ENCODE measurements at places on chromosomes 6 and 20.

DNA sequence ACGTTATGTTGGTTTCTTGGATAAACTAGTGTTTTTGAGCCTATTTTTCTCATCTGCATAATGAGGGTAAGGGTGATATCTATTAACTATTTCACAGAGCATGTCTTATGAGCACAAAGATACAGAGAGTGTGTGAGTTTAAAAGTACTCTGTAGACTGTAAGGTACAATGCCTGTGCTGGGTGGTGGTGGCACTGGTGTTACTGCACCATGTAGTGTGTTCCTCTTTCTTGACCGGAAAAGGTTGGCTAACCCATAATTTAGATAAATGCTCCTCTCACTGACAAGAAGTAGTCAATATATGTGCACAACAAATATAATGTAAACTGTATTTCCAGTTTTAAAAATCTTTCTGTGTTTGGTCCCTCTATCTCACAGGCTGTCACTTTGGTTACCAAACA is 116.2 kb upstream of the MMS22L start:
- no peak for DNase-seq

DNA sequence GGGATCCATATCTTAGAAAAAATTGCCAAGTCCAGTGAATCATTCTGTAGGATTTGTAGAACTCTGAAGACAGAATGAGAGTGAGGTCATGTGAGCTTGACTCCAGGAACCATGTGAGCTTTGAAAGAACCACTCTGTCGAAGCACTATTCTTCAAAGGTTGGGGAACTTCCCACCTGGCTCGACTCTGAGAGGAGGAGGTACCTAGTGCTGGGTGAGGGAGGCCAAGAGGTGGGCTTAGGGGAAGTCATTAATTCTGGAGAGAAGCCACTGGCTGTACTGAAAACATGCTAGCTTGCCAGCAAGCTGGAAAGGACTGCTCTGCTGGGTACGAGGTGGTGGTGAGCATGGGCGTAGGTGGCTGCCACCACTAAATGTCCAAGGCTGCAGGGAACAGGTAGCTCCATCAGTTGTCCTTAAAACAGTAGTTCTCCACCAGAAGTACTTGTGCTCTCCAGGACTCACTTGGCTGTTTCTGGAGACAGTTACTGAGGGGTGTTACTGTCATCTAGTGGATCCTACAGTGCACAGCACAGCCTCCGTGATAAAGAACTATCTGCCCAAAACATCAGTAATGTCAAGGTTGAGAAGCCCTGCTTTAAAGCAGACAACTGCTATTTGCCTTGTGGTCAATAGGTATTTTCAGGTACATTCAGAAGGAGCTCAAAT is 34.7 kb upstream of the SYNJ2 start:
- no peak for DNase-seq

GRCh38 chr6:44063561-44064059 is 63.6 kb downstream of the MRPL14 start:
- no peak for DNase-seq

DNA sequence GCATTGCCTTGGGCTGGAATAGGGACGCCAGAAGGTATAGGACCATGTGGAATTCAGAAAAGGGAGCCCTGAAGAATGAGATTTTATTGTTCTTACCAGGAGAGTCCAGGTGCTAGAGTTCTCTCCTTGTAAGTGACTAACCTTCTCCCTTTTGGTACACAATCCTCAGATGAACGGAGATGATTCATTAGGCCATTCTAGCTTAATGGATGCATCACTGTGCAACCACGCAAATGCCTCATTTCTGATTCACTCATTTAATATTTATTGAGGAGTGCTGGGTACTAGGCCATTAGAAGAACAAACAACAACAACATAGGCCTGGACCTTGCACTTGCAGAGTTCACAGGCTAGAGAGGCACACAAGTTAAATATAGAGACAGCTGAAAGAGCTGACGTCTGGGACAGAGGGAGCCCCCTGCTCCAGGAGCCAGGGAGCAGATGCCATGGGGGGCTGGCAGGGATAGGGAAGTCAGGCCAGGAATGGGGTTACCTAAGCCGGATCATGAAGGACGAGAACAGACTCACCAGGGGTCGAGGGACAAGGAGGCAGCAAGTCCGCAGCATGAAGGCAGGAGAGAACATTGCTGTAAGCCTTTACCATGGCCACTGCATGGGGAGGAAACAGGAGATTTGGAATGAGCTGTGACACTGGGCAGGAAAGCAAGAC is 179.5 kb upstream of the AKAP12 start:
- no peak for DNase-seq

DNA sequence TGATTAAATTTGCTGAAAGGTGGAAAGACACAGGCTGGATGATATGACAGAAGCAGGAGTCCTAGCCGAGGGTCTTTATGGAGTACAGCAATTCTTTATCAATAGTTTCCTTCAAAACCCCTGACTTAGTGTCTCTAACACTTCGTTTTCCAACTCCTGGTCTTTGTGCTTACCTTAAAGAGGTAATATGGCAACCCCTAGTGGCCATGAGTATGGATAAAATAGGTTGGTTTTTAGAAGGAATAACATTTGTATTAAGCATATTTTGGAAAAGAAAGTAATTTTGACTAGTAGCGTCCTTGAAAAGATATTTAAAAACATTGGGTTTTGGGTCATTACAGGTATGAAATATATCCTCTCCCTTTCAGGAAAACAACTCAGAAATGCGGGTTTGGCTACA is 51.9 kb downstream of the VGLL2 start:
- no peak for DNase-seq

- no peak for DNase-seq
Observed at GRCh38 chr6:1066449-1067090, 245.3 kb upstream of the FOXQ1 start.

DNA sequence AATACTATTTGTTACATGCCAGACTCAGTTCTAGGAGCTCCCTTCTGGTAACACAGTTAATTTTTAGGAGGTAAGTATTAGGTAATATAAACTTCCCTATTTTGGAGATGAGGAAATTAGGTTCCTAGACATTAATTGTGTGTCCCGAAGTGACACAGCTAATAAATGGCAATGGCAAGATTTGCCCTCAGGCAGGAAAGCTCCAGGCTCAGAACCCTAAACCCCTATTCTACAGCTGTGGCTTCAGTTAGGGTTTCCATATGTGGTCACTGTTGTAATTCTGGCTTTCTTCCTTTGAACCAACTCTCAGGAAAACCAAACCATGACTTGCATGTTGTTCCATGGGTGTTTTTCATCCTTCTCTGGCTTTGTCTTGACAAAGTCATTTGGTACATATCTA is 188.2 kb downstream of the PLCB1 start:
- no peak for DNase-seq

GRCh38 chr6:106973018-106973835 is 1.3 kb downstream of the CD24 start:
- DNase-seq, result peak; percentile 30

- no peak for DNase-seq
Observed at GRCh38 chr20:32707691-32708581, 34.2 kb upstream of the C20orf203 start.

DNA sequence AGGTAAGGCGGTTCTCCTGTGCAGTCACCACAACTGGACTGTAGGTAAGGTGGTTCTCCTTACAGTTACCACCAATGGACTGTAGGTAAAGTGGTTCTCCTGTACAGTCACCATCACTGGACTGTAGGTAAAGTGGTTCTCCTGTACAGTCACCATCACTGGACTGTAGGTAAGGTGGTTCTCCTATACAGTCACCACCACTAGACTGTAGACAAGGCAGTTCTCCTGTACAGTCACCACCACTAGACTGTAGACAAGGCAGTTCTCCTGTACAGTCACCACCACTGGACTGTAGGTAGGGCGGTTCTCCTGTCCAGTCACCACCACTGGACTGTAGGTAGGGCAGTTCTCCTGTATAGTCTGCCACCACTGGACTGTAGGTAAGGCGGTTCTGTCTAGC is 212.3 kb downstream of the TFAP2A start:
- no peak for DNase-seq

DNA sequence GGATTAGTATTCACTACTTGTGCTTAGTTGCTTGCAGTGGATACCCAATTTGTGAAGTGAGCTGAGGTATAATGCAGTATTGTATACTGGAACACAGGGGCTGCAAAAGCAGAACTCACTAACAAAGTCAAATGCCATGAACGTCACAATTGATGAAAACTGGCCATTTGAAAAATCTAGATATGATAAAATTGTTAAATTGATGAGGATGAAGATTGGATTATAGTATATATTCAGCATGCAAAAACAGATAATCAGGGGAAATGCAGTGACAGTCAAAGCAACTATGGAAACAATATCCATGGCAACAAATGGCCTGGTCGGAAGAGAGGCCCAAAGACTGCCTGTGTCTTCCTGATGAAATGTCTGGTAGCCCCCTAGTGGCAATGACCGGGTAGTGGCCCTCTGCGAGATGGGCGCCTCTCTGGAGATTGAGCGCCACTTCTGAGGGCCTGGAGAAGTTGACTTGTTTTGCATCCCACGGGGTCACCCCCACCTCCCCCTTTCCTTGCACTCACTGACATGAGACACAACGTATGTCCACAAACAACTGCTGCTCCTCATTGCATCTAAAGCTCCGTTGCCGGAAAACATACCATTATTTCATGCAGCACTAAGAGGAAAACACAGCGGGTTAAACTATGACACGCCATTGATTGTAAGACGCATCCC is 43.6 kb downstream of the C6orf15 start:
- DNase-seq, result peak; percentile 76

DNA sequence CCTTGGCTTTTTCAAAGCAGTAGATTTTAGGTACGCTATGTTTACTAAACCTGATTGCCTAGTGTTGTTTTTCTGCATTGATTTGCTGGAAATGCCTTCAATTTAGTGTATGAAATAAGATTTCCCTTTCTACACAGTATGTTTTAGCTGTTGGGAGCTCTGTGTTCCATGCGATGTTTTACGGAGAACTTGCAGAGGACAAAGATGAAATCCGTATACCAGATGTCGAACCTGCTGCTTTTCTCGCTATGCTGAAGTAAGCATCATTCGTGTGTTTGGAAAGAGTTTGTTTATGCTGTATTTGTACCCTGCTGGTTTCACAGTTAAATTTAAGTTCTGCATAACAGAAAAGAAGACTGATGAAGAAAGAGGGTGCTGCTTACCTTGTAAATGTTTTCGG is 1.9 kb downstream of the BTBD3 start:
- DNase-seq, result no peak

DNA sequence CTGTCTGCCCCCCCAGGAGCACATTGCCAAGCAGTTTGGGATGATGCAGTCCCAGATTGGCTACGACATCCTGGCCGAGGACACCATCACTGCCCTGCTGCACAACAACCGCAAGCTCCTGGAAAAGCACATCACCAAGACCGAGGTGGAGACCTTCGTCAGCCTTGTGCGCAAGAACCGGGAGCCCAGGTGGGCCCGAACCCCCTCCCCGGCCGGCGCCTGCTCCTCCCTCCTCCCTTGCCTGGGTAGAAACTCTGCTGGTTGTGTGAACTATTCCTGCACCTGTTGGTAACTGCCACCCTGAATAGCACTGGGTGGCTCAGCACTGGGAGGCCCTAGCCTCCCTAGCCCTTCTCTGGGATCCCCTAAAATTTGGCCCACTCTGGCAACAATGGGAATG is 43.7 kb downstream of the UQCC2 start:
- DNase-seq, result no peak

DNA sequence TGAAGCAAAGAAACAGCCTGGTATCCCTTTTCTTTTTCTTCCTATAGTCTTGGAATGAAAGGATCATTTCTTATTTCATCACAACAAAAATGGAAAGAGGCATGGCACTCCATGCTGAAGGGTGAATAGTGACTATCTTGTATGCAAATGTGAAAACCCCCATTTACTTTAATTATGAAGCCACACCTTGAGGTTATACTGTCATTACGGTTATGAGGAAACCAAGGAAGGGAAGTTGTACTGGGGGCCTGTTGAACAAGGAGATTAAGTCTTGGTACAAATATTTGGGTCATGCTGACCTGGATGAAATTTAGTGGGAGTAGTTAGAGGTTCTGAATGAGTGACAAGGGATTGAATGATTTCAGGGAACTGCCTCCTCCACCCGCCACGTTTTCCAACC is 8.7 kb upstream of the STXBP5 start:
- no peak for DNase-seq

- DNase-seq, result no peak
Observed at GRCh38 chr6:25641940-25642666, 9.9 kb upstream of the SCGN start.

DNA sequence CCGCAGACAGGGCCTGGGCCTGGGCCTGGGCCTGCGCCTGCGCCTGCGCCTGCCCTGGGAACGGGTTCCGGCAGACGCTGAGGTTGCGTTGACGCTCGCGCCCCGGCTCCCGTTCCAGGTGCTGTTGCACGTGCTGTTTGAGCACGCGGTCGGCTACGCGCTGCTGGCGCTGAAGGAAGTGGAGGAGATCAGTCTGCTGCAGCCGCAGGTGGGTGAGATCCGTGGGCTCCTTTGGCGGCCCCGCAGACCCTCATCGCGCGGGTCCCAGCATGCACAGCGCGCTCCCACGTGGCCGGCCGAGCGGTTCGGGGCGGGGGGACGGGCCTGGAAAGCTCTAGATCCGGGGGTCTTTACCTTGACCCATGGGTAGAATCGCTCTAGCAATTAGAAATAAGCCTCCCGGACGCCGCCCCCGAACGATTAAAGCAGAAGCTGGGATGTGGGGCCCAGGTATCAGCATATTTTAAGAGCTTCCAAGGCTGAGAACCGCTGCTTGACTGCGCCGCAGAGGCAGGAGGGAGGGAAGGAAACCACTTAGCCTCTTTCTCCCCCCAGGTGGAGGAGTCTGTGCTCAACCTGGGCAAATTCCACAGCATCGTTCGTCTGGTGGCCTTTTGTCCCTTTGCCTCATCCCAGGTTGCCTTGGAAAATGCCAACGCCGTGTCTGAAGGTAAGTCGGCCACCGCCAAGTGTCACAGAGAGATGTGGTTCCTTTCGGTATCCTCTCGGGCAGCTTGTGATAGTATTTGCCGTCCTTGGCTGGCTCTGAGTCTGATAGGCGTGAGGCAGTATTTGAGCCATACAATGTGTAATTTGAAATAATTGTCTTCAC is 508 bp downstream of the NOP56 start:
- DNase-seq, result peak; percentile 47

- no peak for DNase-seq
Observed at GRCh38 chr6:82333781-82334180, 29.8 kb upstream of the TPBG start.

GRCh38 chr20:58551631-58552030 is 36.4 kb upstream of the APCDD1L start:
- no peak for DNase-seq

- DNase-seq, result no peak
Observed at GRCh38 chr6:27825025-27825793, 87.0 kb downstream of the OR2B2 start.

GRCh38 chr6:114323784-114324183 is 19.0 kb downstream of the HS3ST5 start:
- no peak for DNase-seq

DNA sequence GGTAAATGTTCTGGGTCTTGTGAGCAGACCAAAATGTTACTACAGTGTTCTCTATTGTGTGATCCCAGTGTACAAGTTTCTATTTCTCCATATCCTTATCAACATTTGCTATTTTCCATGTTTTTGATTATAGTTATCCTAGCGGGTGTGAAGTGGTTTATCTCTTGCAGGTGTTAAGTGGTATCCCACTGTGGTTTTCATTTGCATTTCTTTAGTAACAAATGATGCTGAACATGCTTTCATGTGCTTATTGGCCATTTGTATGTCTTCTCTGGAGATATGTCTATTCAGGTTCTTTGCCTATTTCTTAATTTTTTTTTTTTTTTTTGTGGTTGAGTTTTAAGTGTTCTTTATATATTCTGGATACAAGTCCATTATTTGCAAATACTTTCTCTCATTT is 35.5 kb downstream of the NSFL1C start:
- no peak for DNase-seq

- no peak for DNase-seq
Observed at GRCh38 chr6:154938221-154938580, 56.9 kb upstream of the TIAM2 start.

GRCh38 chr20:49631061-49631716 is 63.3 kb upstream of the PTGIS start:
- DNase-seq, result no peak
